Activated effector memory CD4-positive, alpha-beta T cell treated with Interleukin-2 at 50 U/mL for 16 hours (primary cell): ENCODE measurements at places on chromosomes 5 and 9.

- DNase-seq = no peak
Observed at GRCh38 chr9:68951879-68952659, 61.8 kb downstream of the PRKACG start.

DNA sequence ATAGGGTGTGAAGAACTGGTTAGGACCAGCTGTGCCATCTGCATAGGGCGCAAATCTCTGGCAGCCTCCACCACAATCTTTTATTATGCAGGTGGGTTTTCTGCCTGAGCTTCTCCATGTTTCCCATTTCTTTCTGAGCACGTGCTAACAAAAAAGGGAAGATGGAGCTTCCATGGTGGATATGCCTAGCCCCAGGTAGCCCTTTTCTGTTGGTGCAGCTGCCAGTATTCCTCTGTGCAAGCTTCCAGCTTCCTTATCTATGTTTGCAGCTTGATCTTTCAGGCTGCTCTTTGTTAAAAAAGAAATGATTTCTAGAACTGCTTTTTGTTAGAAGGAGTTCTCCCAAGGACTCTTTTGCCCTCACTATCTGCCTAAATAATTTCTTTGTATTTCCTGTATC is 95.0 kb upstream of the EPB41L4A start:
- DNase-seq = no peak

- DNase-seq = no peak
Observed at GRCh38 chr5:126512451-126512850, 82.6 kb downstream of the ALDH7A1 start.

DNA sequence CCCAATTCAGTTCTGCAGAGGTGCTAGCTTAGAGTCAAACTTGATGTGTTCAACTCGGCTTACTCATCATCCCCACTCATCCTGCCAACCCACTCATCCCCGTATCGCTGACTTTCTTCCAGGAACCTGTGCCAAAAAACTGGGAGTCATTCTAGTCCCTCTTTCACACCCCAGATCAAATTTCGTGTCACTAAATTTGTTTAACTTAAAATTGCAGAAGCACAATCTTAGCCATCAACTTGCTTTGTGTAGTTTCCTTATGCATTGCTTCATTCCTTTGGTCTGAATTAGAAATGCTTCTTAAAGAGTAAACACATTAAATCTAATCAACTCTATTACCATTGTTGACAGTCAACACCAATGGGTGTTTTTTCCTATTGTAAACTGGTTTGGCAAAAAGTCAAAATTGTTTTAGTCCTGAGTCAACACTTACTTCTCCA is 162.4 kb downstream of the TTC39B start:
- DNase-seq = no peak

GRCh38 chr5:103260951-103261350 is 2.4 kb downstream of the MACIR start:
- DNase-seq = no peak

DNA sequence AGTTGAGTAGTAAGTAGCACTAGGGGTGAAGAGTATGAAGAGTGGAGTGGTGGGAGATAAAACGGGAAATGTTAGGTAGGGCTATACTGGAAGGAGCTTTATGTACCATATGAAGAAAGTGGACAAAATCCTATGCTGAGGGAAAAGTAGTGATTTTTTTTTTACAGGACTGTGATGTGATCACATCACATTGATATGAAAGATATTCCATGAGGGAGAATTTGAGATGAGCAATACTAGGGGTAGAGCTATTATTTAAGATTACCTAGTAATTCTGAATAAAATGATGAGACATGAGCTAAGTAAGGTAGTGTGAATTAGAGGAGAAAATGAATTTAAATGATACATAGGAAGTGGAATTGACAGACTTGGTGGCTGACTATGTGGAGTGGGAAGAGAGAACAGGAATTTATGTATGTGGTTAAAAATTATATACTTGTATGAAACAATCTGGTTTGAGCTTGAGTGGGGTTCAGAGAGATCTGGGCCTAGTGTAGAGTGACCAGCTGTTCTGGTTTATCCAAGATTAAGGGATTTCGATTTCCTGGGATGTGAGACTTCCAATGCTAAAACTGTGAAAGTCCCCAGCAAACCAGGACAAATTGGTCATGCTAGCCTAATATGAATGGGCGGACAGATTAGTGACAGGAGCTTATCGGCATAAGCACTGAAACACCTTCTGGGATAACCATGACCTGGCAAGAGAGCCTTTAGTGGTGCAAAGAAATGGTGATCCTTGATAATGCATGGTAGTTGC is 29.3 kb upstream of the STOM start:
- DNase-seq = no peak

- no peak for DNase-seq
Observed at GRCh38 chr9:126304207-126304970, 22.2 kb upstream of the MVB12B start.

GRCh38 chr5:17233488-17233887 is 16.1 kb downstream of the BASP1 start:
- no peak for DNase-seq

GRCh38 chr9:111979561-111979960 is 82.9 kb downstream of the UGCG start:
- DNase-seq = no peak

DNA sequence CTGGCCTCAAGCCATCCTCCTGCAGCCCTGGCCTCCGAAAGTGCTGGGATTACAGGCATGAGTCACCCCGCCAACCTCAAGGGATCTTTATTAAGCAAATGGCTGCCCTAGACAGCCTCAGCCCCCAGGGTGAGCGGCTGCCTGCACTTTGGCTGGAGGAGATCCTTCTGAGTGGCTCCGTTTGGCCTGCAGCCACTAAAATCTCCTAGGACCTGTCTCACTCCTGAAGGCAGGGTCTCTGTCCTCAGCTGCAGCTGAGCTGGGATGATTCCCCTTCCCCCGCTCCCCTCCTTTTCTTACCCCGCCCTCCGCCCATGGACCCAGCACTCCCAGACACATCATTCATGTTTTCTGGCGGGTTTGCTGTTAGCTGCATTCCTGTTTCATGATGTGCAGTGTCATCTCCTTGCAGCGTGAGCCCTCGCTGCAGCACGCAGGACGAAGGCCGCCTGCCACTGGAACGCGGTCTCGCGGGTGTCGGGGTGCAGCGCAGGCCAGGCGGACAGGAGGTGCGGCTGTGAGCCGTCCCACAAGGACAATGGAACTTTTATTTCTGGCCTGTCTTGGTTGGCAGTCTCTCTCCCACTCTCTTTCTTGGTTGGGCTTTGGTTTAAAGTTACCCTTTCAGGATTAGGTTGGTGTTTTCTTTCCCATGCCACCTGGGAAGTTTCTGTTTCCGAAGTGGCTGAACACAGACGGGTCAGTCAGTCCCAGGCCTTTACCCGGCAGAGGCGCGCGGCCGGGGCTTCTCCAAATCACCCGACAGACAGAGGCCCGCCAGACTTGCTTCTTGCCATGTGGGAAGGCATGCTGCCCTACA is 137.1 kb downstream of the FOXD1 start:
- DNase-seq = no peak

DNA sequence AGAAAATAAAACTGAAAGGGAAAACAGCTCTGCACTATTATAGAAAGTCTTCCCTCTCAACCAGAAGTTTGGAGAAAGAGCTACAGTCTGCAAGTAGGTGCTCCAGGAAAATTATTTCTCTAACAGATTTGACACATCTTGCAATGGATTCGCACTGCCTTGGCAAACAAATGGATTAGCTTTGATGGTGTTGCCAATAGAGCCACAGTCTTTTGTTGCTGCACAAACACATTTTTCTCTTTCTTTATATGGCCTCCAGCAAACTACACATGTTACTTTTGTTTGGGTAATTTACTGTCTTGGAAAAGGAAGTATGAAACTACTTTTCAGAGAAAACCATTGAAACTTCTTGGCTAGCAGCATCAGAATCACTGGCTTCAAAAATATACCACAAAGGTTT is 523.1 kb downstream of the EFNA5 start:
- DNase-seq = no peak

GRCh38 chr5:150486402-150487198 is 21.3 kb upstream of the NDST1 start:
- DNase-seq = peak; percentile 34

DNA sequence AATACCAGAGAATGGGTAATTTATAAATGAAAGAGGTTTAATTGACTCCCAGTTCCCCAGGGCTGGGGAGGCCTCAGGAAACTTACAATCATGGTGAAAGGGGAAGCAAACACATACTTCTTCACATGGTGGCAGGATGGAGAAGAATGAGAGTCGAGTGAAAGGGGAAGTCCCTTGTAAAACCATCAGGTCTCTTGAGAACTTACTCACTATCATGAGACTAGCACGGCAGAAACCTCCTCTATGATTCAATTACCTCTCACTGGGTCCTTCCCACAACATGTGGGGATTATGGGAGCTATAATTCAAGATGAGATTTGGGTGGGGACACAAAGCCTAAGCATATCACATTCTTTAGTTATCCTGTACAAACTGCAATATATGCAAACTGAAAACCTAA is 609.4 kb downstream of the MTRR start:
- no peak for DNase-seq

- DNase-seq = no peak
Observed at GRCh38 chr9:111300140-111300735, 29.8 kb downstream of the OR2K2 start.

GRCh38 chr5:72291601-72292000 is 28.4 kb downstream of the MRPS27 start:
- DNase-seq = no peak

DNA sequence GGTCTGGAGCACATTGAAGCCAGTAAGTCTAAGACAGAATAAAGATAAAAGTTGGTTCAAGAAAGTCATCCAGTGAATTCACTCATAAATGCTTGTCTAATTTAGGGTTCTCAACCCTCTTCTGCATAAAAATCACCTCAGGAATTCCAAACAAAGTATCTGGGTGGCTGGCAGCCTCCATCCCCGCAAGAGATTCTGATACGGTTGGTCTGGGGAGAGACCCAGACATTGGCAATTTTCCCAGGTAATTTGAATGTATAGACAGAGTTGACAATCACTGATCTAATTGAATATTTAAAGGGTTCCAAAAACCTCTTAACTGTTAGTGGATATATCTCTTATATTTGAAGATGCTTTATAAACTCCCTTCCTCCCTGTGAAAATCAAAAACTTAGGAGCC is 14.9 kb downstream of the ADAMTSL1 start:
- no peak for DNase-seq

- DNase-seq = no peak
Observed at GRCh38 chr9:128056887-128057723, 10.0 kb downstream of the NAIF1 start.

DNA sequence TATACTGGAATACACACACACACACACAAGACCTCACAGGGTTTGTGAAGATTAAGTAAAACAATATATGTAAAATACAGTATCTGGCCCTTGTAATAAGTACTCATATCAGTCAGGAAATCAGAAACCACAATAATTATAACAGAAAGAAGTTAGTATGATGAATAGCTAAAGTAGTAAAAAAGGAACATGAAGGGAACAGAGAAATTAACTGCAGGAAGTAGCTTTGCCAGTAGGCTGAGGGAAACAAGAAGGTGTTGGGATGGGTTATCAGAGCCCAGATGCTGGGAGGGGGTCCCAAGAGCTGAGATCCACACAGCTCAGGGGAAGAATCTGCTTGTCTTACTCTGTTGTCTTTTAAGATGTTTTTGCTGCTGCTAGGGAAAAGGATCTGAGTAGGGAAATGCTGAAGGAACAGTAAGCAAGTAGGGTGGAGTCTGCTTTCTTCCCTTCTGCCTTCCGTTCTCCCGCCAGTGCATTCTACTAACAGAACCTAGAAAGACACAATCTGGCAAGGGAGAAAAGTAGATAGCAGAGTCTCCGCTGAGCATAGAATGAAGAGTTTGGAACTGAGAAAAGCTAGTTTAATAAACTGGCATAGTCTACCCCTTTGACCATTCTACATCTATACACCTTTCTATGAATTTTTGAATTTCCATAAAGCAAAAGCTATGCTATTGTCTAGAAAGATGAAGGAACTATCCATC is 55.3 kb upstream of the ALDH1A1 start:
- DNase-seq = no peak

DNA sequence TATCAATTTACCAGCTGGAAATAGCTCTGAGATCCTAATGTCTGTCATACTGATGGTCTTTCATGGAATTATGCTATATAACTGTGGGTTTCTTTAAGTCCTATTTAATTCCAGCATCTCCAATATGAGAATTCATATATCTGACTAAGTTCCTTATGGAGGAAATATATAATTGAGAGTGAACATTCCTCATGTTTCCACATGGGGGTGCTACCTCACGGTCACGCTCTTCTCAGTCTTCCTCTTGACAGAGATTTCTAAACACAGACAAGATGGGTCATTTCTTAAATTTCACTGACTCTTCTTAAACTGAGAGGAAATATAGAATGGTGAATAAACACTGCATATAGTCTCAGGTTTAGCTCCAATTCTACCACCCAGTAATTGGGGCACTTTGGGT is 212.1 kb downstream of the SLF1 start:
- DNase-seq = no peak

DNA sequence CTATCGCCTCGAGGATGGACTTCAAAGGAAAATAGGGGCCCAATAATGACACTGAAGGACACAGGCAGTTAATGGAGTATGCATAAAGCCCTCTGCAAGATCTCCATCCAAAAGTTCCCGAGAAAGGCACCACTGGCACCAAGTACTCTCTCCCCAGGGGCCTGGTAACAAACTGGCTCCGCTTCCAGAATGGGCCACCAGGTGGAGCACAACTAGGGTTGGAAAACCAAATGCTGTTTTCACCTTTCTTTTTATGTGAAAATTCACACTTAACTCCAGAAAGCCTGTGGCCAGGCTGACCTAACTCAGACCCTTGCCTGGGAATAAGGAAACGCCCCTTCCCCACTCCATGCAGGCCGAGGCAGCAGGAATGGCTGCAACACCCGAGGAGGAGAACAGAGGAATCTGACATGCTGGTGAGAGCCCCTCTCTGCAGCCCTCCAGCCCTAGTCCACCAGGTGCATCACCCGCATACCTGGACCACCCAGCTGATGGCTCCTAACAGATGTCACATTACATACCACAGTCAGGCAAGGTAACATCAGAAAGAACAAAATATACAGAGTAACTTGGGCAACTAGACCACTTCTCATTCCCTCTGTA is 42.8 kb downstream of the CAMSAP1 start:
- peak; percentile 53 for DNase-seq

GRCh38 chr5:53095217-53095616 is 14.3 kb downstream of the MOCS2 start:
- DNase-seq = no peak

DNA sequence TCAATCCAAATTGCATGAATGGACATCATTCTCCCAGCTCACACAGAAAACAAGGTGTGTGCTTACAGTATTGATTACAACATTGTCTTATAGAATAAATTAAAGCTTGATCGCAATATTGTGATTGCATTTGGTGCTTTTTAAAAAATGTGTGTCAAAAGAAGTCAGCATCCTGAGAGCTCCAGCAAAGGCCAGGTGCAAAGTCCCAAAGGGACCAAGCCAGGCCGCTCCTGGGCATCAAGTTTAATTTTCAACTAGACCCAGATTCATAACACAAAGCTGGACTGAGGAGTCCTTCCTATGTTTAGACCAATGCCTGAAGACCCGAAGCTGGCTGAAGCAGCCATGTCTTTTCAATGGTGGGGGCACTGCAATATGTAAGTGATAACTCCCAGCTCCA is 295.6 kb downstream of the IRX2 start:
- DNase-seq = no peak
